ENCODE measurements at places on chromosomes 5 and 9.

DNA sequence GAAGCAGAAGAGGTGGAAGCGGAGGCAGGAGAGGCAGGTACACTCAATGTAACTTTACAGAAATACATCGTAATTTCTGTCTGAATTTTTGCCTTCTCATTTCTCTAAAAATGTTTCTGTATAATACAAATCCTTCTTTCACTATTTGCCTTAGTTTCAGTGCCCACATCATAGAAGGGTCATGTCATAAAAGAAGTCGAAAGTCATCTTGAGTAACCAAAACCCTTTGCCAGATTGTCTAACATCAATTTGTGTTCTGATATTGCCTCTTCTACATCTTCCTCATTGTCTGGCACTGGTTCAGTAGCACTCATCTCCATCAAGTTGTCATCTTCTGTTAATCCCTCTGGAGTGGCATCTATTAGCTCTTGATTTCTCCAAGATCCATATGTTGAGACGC lies 6.2 kb upstream of the CYFIP2 start:
- no peak for DNase-seq

DNA sequence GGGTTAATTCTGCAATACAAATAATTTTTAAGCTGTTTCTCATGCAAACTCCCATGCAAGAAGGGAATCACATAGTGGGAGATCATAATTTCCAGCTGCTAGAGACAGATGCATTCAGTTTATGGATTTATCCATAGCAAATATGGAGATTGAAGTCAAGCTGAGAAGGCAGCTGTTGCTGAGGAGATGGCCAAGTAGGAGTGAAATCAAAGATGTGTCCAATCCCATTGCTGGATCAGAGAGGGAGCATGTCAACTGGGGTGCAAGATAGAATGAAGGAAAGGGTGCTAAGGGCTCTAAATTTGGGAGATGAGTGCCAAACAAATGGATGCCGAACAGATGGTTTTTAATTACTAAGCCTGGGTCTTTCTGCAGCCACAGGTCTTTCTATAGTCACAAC lies 504.5 kb downstream of the NFIB start:
- DNase-seq = no peak

- no peak for DNase-seq
These were observed 35.2 kb downstream of the SLC9A3 start for GRCh38 chr5:488744-489688.

GRCh38 chr5:68911840-68912690 lies 181.7 kb upstream of the SLC30A5 start:
- no peak for DNase-seq

GRCh38 chr5:643811-644271 lies 31.7 kb downstream of the CEP72 start:
- no peak for DNase-seq

DNA sequence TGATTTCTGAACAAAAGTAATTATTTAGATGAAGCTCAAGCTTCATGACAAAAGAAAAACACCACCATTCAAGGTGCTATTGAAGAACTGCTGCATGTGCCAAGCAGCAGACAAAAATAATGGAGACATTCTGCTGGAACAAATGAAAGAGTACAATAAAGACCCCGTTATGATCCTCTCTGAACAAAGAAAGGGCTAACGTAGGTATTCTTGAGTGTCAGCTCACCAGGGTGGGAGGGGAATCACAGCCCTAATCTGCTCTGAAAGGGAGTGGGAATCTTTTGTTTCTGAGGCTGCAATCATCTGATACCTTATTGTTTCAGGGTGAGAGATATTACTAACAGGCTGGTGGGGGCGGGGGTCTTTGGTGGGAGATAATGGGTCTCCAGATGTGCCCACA lies 15.4 kb downstream of the CEMIP2 start:
- no peak for DNase-seq

DNA sequence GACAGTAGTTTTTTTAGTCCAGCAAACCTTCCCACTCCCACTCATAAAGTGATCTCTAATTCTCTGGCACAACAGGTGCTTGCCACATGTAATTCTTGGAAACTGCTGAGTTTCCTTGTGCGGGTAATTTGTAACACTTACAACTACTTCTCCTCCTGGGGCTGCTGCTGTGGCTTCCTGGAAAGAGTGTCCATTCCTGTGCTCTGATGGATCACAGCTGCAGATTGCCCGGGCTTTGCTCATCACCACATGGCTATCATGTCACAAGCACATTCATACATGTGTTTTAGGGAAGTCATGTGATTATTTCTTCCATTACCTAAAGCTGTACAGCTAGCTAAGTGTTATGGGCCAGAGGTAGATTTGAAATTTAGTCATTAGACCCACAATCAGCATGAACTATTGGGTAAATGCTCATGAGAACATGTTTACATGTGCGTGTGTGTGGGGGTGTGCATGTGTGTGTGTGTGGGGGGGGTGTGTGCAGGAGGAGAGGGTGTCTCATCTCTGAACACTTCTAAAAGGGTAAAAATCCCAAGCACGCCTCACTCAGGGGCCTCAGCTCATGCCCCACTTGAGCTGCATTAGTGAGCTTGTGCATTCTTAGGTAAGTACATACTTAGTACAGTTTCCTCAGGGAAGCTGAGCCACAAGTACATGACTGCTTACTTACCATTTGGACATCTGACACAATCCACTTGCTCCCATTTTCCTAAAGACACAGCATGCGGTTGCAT lies 118.1 kb upstream of the CCDC112 start:
- DNase-seq = no peak

GRCh38 chr5:172932313-172933017 lies 26.8 kb upstream of the RPL26L1 start:
- no peak for DNase-seq

DNA sequence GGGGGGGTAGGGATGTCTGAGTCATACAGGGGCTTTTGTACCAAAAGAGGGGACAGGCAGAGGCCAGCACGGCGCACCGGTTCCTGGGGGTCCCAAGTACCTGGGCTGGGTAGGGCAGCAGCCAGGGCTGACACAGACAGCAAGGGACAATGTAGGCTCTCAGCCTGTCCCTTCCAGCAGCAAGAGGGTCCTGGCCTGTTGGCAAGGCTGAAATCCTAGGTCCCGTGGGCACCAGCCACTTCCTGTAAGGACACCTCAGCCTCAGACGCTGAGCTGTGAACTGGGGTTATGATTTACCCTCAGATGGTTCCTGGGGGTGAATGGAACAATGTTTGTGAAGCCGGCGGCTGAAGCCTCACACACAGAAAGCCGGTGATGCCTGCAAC lies 41.3 kb downstream of the NACC2 start:
- DNase-seq = no peak

GRCh38 chr5:126875303-126875785 lies 98.4 kb downstream of the LMNB1 start:
- no peak for DNase-seq

- no peak for DNase-seq
These were observed 170.5 kb downstream of the DCP2 start for GRCh38 chr5:113147101-113147508.

GRCh38 chr9:117462861-117463260 lies 48.0 kb upstream of the ASTN2 start:
- no peak for DNase-seq

DNA sequence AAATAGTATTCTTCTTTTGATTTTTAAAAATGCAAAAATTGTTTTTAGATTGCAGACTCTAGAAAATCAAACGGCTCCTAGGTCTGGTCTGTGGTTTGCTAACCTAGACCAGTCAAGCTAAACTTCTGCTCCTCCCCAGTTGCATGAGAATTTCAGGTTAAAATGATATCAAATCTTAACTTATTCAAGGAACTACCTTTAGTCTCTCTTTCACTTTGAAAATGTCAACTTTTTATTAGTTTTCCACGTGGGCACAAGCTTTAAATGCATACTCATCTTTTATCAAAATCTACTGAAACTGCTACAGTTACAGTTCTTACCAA lies 8.8 kb downstream of the CAMK4 start:
- DNase-seq = no peak

- DNase-seq = no peak
These were observed 58.8 kb downstream of the MROH2B start for GRCh38 chr5:41012318-41012717.

DNA sequence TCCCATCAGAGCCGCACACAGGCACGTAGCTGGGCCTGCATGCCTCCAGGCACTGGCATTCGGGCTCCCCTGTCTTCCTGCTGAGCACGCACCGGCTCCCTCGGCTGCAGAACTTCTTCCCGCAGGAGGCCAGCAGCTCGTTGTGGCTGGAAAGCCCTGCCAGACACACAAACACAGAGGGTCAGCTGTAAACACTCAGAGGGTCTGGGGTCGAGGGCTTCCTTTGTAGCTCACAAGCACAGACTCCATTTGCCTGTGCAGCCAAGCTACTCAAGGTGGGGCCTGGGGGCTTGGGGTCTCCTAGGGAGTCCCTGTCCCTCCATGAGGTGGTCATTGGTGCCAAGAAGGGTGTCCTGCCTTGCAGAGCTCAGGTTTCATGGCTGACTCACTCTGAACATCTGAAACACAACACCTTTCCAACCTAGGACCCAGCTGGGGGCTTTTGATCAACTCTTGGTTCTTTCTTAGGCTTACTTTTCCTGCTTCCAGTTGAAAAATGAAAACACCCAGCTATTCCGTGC lies 211.4 kb downstream of the FSTL4 start:
- DNase-seq = no peak

DNA sequence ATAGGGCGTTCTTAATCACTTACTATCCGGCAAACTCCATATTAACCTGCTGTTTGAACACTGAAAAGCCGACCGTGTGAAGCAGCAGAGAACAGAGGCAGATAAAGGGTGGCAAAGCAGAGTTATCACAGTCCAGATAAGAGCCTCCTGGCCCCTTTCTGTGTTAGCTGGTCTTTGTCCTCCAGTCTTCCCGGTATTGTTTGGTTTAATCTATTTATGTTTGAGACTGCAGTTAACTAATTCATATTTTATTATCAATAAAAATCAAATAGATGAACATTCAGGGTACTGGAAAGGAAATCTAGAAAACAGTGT lies 6.0 kb upstream of the HTR4 start:
- no peak for DNase-seq

GRCh38 chr9:94665613-94666012 lies 26.3 kb upstream of the FBP1 start:
- no peak for DNase-seq

DNA sequence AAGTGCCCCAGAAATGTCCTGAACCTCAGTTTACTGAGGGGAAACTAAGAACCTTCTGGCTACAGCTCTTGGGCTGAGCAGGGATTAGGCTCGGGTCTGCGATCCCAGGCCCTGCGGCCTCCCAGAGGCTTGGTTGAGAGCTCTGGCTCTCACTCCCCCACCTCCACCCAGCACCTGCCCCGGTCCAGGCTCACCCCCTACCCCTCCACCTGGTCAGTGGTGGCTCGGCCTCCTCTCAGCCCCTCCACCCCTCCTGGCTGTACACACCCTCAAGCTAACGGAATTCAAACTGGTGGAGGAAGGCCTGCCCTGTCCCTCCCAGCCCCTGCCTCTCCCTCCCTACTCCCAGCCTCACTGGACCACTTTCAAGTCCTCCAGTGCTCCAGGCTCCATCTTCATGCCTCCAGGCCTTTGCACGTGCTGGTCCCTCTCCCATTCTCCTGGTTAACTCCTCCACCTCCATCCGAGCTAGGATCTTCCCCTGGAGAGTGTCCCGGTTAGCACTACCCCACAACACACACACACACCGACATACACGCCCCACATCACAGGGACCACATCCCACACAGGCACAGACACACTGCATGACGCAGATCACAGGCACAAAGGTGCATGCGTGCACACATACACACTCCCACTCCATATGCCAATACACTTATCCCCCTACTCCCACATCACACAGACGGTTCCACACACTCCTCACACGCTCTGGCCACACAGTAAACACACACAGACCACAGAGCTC lies 130.9 kb downstream of the C9orf50 start:
- no peak for DNase-seq

DNA sequence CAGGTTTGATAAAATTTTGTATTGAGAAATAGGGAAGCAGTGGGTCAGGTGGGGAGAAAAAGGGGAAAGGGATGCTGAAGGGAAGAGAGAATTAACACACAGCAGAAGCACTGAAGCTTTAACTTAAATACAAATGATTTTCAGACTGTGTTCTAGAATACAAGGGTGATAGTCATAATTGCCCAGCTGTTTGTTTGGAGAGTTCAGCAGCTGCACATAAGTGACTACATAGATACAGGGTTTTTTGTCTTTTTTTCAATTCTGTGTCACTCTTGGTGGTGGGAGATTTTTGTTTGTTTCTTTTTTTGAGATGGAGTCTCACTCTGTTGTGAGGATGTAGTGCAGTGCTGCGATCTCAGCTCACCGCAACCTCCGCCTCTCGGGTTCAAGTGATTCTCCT lies 590.4 kb upstream of the SEMA6A start:
- DNase-seq = no peak

GRCh38 chr9:70656281-70656680 lies 241.8 kb upstream of the KLF9 start:
- no peak for DNase-seq

DNA sequence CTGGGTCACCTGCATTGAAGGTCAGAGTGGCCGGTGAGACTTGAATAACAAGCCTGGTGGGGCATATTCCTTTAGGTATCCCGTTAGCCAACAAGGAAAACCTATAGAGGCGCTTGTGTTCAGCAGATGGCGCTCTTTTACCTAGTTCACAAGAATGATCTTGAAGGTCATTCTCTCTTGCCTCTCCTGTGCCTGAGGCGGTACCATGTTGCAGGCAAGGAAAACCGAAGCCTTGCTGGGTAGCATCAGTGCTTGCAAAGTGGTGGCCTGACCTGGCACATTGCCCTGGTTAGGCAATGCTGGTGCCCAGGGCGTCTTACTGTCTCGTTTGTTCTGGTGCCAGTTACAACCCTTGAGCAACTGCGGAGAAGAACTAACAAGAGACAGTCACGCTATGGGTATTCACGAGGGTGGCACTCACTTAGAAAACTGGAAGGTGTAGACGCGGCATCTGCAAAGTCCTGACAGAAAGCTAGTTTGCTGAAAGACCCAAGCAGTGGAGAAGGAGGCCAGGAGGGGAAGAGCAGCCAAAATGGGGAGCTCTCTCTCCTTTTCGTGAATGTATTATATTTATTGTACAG lies 56.7 kb downstream of the AOPEP start:
- DNase-seq = peak; percentile 60

- no peak for DNase-seq
These were observed 4.1 kb downstream of the IPPK start for GRCh38 chr9:92665836-92666235.

GRCh38 chr9:132214027-132214622 lies 52.3 kb downstream of the NTNG2 start:
- peak; percentile 53 for DNase-seq

GRCh38 chr5:172362755-172363154 lies 79.2 kb upstream of the UBTD2 start:
- no peak for DNase-seq

DNA sequence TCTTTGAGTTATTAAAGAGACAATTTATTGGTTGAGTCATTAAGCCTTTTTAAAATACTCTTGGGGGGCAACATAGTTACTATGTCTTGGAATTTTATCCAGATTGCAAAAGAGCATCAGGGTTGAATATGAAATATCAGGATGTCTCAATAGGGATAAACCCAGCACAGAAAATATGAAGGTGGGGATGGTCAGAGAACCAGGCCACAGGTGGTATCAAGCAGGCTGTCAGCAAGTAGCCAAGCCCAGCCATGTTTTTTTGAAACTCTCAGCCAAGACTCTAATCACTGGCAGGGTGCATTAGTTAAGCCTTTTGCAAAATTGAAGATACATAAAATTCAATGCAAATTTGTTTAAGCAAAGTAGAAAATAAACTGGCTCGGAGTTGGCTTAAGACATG lies 468.9 kb downstream of the DTWD2 start:
- no peak for DNase-seq

GRCh38 chr5:102283102-102283797 lies 12.8 kb downstream of the SLCO4C1 start:
- no peak for DNase-seq

- DNase-seq = no peak
These were observed 233.3 kb upstream of the DAP start for GRCh38 chr5:10994091-10994986.

GRCh38 chr5:42250-42649 lies 49.7 kb upstream of the PLEKHG4B start:
- DNase-seq = no peak
